NCI-H524 treated with DMSO at 0.1 percent for 48 hours (cell line): ENCODE measurements at places on chromosomes 16 and 17.

DNA sequence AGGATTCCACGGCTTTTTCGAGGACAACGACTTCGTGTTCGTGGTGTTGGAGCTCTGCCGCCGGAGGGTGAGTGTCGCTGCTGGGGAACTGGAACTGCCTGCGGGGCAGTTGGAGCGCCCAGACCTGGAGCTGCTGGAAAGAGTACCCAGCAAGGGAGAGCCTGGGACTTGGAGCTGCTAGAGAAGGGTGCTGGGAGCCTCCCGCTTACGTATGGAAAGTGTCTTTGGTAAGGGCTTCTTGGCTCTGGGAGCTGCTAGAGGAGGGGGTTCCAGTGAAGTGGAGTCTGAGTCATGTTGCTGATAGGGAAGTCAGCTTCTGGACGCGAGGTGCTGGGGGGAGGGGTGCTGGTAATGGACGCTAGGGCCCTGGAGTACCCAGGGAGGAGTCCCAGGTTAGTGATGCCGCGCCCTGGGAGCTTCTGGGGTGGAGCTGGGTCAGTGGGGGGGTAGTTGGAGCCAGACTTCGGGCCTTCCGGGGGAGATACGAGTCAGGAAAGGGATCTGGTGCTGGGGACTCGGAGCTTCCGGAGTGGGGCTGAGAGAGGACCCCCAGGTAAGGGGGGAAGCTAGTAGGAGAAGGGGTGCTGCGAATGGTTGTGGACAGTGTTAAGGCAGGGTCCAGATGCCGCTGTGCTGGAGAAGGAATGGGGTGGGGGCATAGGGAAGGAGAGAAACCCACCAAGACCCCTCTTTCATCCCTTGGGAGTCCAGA is 741 bp downstream of the PLK1 start:
- DNase-seq, result no peak

GRCh38 chr16:57235128-57236021 is 9.7 kb upstream of the ARL2BP start:
- no peak for DNase-seq

- DNase-seq, result no peak
Observed at GRCh38 chr17:50599606-50600005, 35.1 kb upstream of the ABCC3 start.

GRCh38 chr17:38815576-38816193 is 9.4 kb downstream of the CWC25 start:
- DNase-seq, result no peak

DNA sequence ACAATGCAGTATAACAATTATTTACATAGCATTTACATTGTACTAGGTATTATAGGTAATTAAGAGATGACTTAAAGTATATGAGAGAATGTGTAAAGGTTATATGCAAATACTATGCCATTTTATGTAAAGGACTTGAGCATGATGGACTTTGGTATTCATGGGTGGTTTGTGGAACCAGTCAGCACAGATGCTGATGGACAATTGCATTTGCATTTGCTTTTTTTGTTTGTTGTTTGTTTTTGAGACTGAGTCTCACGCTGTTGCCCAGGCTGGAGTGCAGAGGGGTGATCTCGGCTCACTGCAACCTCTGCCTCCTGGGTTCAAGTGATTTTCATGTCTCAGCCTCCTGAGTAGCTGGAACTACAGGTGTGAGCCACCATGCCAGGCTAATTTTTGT is 36.0 kb downstream of the BCAS3 start:
- DNase-seq, result no peak

DNA sequence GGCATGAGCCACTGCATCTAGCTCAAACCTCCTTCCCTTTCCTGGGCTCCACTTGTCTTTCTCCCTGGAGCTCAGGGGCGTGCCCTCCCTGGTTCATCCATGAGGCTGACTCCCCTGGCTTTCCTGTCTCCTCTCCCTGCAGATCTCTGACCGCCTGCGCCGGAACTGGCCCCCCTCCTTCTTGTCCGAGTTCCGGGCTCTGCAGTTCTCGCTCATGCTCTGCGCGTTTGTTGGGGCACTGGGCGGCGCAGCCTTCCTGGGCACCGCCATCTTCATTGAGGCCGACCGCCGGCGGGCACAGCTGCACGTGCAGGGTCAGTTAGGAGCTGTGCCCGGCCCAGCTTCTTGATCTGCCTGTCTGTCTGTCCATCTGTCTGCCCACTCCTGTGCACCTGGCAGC is 1.2 kb upstream of the LAT start:
- no peak for DNase-seq

GRCh38 chr17:48462946-48463345 is 32.9 kb upstream of the SKAP1 start:
- no peak for DNase-seq
